ENCODE measurements at places on chromosomes 3 and 15.

DNA sequence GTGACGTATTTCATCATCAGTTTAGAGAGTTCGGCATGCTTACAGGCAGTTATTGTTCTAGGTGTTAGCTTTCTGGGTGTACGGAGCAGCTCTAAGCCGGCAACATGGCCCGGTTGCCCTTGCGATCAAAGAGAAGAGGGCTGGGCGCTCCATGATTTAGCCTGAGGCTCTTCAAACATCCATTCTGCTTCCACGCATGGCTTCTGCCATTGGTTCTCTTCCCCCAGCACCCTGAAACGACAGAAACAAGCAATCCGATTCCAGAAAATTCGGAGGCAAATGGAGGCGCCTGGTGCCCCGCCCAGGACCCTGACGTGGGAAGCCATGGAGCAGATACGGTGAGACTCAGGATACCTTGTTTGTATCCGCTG, 574 bp downstream of the NGRN start:
- peak; percentile 65 for DNase-seq

DNA sequence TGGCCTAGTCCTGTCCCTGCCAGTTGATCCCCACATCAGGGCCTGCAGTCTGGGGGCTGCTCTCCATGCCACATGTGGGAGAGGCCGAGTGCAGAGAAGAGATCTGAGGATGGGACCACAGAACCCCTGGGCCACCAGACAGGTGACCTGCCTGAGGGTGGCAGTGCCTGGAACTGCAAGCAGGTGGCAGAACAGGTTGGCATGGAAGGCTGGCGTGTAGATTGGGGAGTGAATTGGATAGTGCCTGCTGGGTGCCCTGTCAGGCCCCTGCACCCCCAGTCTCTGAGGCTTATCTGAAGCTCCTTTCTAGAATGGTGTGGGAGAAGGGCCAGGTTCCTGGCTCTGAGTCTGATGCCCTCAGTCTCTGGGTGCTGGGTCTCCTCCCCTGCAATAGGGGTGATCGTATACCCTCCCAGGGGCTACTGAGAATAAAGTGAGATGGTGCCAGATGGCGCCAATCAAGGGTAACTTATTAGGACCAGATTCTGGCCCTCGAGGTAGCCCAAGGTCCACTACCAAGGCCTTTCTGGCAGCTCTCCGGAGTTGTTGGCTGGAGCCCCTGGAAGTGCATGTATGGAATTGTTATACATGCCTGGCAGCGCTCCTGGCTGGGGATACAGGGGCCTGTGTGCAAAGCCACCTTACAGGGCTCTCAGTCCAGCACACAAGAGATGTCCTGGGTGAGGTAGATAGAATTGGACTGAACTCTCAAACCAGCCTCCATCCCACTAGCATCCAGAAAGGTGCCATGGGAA, 15.7 kb downstream of the C3orf18 start:
- DNase-seq, result no peak

DNA sequence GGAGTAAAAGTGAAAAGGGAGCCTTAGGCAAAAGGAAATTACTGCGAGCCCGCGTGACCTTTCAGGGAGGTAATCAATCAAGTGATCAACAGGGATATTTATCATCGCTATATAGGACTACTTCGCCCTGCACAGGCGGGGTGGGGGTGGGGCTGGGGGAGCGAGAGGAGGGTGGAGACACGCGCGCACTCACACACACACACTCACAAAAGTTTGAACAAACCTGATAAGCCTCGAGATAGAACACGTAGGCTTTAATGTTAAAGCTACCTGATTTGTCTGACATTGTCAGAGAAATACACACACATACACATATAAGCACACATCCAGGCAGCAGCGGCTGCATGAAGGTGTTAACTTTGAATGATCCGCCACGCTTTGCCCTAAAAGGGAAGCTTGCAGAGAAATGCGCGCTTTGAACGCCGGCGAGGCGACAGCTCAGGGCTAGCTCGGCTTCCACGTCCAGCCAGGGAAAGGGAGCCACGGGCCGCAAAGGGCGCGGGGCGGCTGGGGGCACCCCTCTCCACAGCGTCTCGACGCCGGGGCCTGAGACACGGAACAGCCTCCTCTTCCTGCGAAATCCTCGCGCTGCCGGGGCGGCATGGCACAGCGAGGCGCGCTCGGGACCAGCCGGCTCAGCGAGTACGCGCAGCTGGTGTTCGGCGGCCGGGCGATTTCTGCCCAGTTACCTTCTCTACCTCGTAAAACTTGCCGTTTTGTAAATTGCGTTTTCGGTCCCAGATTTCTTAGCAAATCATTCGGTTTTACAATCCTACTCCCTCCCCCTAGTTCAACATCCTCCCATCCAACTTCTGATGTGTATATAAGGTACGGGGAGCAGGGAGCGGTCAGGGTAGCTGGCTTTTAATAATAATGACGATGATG, 4.8 kb upstream of the MECOM start:
- peak; percentile 30 for DNase-seq

DNA sequence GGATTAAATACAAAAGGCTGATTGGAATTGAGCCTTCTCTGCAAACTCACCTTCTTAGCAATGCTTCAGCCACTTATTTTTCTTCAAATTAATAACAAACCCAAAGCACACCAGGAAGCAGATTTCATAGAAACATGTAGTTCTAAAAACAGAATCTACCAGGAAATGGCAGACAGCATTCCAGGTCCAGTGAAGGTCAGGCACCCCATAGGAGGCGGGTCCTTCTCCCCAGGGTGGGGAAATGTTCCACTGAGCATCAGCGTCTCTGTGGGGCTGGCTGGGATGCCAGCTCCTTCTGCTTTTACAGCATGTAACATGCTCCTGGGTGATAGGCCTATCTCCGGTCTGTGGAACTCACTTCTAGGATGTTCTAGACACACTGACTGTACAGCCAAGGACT, 49.2 kb downstream of the CTNNB1 start:
- DNase-seq, result no peak

GRCh38 chr3:15728766-15729165, 69.0 kb downstream of the ANKRD28 start:
- DNase-seq, result no peak
